ENCODE measurements at places on chromosomes 1 and 21.

- no peak for DNase-seq
These were observed 52.0 kb upstream of the IVNS1ABP start for GRCh38 chr1:185368913-185369491.

DNA sequence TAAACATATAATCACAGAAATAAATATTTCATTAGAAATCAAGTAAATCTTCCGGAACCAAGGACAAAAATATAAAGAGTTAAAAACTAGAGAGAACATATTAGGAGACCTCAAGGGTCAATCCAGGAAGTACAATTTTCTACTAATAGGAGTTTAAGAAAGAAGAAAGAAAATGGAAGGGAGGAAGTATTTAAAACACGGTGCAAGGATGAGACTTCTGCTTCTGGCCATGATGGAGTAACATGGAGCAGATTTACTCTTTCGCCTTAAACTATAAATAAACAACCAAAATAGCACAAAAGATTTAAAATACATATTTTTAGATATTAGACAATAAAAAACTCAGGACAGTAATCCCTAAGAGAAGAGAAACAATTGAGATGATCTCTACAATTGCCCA, 12.6 kb upstream of the IFNAR1 start:
- DNase-seq, result no peak

DNA sequence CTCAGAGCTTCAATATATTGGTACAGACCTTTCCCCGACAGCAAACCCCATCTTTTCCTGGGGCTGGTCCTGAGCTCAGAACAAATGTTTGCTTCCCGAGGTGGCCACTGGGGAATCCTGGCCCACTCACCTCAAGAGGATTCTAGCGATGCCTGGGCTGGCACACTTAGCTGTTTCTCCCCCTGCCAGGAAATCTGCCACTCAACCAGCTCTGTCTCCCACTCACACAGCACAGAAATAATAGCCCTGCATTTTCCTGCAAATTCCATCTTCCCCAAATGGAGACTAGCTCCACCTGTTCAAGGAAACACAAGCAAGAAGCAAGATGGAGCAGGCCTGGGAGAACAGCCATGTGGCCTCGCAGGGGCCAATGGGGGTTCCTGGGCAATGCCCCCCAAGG, 21.1 kb downstream of the KCNN3 start:
- DNase-seq, result no peak

GRCh38 chr1:20376880-20377494, 86.3 kb downstream of the VWA5B1 start:
- peak; percentile 31 for DNase-seq

DNA sequence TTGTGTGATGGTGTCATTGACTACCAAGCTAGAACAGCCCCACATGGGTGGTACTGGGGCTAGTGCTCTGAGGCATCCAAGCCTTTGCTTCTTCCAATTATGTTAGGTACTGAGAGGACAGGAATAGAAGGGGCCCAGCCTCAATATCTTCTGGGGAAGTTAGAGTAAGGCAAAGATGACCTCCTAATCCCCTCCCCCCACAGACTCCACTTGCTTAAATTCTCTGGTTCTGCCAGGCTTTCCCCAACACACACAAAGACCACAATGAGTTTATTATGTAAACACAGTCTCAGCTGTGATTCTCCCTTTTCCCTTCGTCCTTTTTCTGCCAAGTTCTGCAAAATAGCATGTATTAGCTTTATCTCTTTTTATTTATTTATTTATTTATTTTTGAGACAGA, 3.1 kb upstream of the TACSTD2 start:
- DNase-seq, result no peak
